ENCODE measurements at places on chromosomes 2 and 18. TPM values are rescaled to one million over a fixed set of nuclear protein-coding genes. Genes with fewer than 3 reads are reported as not detected.
A peak's percentile ranks its signal among the peaks of the same experiment; 100 is the strongest.

DNA sequence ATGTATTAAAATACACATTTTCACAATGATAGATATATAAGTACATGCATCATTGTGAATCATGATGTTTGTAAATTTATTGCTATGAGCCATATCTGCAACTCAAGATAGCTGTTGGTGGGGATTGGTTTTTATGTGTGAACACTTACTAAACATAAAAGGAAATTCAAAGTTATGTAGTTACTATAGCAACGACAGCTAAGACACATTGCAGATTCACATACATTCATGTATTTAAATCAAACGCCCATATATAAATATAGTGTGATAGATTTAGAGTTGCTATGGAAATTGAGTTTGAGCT is 65.6 kb downstream of the MAPRE2 start:
- no peak for DNase-seq

DNA sequence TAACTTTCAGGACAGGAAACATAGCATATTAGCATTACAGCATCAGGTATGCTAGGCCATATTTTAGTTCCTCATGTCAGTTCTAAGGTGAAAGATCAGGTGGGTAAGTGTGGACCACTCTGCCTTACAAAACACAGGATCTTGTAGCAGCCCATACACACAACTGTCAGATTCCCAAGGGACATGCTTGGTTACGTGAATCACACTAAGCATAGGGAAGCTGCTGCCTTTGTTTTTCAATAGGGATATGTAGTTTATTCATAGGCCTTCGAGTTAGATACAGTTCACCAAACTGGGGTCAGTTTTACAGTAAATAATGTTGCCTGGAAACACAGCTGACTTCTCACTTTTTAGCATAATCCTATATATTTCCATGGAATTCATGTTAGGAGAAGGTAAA is 116.1 kb upstream of the OTX1 start:
- DNase-seq = no peak

Gene SPC25
- 5.6 TPM for total RNA-seq

DNA sequence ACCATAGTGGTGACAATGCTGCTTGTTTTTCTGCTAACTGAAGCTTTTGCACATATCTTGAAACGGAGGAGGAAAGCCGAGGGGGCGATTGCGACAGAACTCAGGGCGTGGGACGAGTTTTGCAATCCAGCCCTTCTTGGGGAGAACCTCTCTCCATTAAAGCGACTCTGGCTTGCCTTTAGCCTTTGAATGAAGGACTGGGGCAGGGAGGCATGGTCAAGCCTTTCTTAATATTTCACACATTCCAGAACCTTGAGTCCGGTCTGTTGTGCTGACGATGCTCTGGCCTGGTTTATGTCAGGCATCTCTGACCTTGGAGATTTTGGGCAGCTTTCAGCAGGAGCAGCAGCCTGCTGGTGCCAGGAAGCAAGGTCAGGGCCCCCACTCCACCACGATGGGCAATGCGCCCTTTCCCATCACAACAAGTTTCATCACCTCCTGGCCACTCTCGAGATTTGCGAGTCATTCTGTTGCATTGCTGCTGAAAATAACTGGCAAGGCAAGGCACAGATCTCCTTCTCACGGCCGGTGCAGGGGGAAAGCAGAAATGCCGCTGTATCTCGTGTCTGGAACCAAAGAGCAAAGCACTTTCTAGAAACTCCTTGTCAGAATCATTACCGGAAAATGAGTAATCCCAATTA is 10.8 kb downstream of the EMILIN2 start:
- DNase-seq = peak; percentile 64

- peak; percentile 97 for DNase-seq
These were observed 15.6 kb upstream of the ASAP2 start for GRCh38 chr2:9191041-9191481.

Gene NYAP2
- total RNA-seq = not detected

Data from osteocyte (in vitro differentiated cells).